ENCODE measurements at places on chromosomes 2 and 18.

- no peak for DNase-seq
Measured at GRCh38 chr18:29004921-29005320, 828.0 kb upstream of the CDH2 start.

GRCh38 chr18:30545393-30545792 lies 497.1 kb downstream of the DSC3 start:
- DNase-seq = no peak

DNA sequence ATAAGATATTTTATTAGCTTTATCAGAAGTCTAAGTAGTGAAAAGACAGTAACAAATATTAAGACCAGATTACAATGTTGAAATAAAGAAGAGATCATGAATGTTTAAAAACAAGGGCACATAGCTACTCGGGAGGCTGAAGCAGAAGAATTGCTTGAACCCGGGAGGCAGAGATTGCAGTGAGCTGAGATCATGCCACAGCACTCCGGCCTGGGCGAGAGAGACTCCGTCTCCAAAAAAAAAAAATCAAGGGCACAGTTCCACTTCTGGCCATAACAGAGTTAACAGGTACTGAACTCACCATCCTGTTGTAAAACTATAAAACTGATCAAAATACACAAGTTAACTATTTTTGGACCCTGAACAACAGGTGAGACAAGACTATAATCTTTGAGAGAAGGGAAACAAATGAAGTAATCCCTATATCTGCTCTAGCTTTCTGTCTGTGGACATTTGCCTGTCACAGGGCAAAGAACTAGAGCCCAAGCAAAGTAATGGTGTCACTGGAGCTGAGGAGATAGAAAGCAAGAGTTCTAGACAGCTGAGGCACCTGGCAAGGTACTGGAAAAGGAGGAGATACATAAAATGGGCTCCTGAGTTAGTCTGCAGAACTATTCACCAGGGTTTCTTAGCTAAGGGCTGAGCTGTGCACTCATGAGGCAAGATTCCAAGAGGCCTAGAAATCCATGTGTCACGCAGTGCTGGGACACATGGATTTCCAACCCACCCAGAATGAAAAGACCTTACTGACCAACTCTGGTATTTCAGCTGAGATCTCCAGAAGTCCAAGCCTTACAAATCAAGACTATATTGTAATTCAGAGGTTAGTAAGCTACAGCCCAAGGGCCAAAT lies 15.2 kb downstream of the MMADHC start:
- DNase-seq = no peak

DNA sequence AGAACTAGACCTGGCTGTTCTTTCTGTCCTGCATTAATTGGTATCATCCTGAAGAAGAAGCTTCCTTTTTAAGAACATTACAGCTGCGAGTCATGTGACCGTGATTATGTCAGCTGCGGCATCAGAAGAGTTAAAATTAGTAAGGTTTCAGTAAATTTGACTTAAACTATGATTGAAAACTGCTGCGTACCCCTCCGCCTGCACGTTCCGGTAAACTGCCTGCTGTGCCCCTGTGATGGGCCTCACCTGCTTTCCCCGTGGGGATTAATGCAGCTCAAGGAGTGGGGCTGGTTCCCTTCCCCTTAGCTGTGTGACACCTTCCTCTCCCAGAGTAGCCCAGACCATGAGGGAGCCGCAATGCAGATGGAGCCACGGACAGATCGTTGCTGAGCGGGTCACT lies 36.1 kb upstream of the MYO3B start:
- no peak for DNase-seq

GRCh38 chr2:26985807-26986206 lies 15.4 kb downstream of the MAPRE3 start:
- no peak for DNase-seq

DNA sequence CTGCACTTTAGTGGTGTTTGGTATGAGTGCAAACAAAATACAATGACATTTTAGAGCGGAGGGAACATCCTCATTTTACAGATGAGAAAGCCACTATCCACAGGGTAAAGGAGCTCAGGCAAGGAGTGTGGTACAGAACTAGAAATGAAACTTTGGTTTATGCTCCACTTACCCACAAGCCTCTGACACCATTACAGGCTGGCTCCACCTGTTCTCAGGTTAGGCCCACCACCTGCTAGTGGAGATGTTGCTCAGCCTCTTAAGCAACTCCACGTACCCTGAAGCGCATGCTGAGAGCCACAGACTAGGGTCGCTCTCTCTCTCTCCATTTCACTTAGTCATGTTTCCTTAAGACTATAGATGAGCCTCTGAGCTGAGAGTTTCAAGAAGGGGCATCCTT lies 130.0 kb downstream of the MBD2 start:
- no peak for DNase-seq

- DNase-seq = no peak
Measured at GRCh38 chr2:191153716-191154115, 2.9 kb upstream of the STAT4 start.

DNA sequence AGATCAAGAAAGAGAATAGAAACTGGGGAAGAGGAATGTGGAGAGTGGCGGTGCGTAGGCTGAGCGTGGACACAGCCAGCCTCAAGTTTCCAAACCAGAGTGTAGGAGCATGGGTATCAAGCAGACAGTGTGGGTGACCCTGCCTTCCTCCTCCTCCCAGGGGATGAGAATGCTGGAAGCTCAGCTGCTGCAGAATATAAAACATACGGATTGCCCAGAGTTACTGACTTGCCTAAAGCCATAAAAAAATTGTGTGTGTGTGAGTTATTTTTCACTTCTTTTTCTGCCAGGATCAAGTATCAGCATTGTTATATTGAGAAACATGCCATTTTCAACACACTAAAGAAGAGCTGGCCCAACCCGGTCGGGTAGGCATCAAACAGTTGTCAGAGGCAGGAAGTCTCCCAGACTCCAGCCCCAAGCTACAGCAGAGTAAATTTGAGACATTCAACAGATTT lies 333.3 kb upstream of the ACVR2A start:
- no peak for DNase-seq

DNA sequence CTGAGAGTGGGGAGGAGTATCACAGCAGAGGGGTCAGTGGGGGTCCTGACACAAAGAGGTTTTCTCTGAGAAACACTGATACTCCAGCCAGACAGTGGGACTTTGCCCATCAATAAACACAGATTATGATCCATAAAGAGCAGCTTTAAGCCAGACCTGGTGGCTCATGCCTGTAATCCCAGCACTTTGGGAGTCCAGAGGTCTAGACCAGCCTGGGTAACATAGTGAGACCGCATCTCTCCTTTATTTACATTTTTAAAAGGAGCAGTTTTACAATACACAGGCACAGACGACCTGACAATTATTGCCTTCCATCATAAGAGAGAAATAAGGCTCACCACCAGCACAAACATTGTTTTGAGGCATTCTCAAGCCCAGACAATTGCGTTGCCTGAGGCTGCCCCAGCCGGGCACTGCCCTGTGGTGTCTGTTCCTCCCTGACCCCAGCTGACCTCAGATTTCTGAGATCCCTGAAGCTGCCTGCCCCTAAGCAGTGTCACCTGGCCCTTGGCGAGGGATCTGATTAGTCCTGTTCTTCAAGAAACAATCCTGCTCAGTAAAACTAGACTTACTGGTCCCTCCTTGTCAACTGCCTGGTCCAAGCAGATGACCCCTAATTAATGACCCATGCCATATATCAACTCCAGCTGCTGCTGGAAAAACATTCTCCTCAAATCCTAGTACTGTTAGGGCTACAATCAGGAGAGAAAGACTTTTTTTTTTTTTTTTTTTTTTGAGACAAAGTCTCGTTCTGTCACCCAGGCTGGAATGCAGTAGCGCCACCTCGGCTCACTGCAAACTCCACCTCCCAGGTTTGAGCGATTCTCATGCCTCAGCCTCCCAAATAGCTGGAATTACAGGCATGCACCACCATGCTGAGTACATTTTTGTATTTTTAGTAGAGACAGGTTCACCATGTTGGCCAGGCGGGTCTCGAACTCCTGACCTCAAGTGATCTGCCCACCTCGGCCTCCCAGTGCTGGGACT lies 59.4 kb upstream of the SOS1 start:
- no peak for DNase-seq

GRCh38 chr2:18467749-18468360 lies 92.6 kb downstream of the RDH14 start:
- DNase-seq = no peak

GRCh38 chr18:77137851-77138250 lies 5.3 kb upstream of the MBP start:
- no peak for DNase-seq

GRCh38 chr2:11558214-11558886 lies 24.5 kb downstream of the GREB1 start:
- DNase-seq = no peak

DNA sequence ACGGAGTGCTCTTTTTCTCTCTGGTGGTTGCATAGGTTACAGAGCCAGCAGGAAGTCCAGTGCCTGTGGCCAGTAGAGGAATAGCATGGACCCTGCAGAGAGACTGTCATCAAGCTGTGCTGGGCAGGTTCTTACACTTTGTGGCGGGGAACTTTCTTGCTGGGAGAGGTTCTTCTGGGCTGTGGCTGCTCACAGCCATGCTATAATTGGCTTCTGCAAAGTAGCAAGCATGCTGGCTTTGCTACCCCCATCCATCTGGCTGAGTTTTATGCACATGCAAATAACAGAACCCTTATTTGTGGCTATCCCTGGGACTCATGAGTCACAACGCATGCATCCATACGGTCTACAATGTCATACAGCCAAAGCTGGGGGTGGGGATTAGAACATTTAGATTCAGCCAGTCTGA lies 68.9 kb downstream of the PLCL1 start:
- no peak for DNase-seq

DNA sequence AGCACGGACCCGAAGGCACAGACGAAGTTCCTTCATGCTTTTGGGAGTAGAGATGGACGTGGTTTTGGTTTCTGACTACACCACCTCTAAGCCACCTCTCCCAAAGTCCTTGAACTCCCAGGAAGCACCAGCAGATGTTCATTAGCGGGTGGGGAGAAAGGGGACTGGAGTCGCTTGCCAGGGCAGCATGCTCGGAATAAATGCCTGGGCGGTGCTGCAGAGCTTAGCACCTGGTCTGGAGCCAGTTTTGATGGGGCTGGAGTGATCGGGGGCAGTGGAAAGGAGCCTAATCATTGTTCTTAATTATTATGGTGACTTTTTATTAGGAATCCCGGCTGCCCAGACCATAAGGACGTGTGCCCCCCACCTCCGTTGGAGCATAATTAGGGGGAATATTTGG lies 220.8 kb downstream of the TFCP2L1 start:
- no peak for DNase-seq
